ENCODE measurements at places on chromosomes 3 and 15.
A peak's percentile ranks its signal among the peaks of the same experiment; 100 is the strongest.

DNA sequence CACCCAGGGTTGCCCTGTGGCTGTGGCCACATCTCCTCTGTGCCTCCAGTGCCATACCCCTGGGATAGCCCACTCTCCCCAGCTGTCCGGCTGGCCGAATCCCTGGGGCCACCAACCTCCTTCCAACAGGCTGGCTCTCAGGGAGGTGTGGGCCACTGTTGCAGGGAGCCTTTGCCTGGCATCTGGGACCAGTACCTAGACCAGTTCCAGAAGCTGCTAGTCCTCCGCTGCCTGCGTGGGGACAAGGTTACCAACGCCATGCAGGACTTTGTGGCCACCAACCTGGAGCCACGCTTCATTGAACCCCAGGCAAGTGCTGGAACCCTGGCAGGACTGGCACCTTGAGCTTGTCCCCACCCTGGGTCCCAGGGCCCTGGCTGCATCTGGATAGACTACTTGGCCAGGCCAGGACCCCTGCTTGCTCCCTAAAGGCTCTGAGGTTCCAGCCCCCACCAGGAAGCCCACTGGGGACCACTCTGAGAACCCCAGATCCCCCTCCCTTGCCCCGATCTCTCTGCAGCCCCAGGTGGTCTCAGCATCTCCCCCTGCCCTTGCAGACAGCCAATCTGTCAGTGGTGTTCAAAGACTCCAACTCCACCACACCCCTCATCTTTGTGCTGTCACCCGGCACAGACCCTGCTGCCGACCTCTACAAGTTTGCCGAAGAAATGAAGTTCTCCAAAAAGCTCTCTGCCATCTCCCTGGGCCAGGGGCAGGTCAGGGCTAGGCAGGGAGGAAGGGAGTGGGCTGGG is 50.0 kb downstream of the SEMA3G start:
- DNase-seq, result no peak
- H3K4me1 ChIP-seq, result no peaks in the 10 kb centered on the region
- no peak overlapping the region for H3K4me3 ChIP-seq
- no peak overlapping the region for H3K27ac ChIP-seq
- H3K27me3 ChIP-seq, result no peaks in the 10 kb centered on the region

GRCh38 chr3:141465221-141465620 is 21.6 kb upstream of the RASA2 start:
- H3K4me3 ChIP-seq, result no peak overlapping the region
- H3K27ac ChIP-seq, result no peak overlapping the region
- no peak for DNase-seq
- peaks cover 5% of the 10 kb centered on the region for H3K36me3 ChIP-seq
- peaks cover 11% of the 10 kb centered on the region for H3K4me1 ChIP-seq
- H3K27me3 ChIP-seq, result peaks cover 7% of the 10 kb centered on the region

- H3K4me1 ChIP-seq, result no peaks in the 10 kb centered on the region
- DNase-seq, result no peak
- no peaks in the 10 kb centered on the region for H3K36me3 ChIP-seq
- H3K27me3 ChIP-seq, result no peaks in the 10 kb centered on the region
- H3K27ac ChIP-seq, result no peak overlapping the region
Measured at GRCh38 chr3:13491206-13491974, 11.3 kb downstream of the HDAC11 start.

GRCh38 chr15:36484038-36484778 is 95.2 kb upstream of the CDIN1 start:
- H3K36me3 ChIP-seq, result no peaks in the 10 kb centered on the region
- H3K27ac ChIP-seq, result no peak overlapping the region
- H3K4me3 ChIP-seq, result no peak overlapping the region
- H3K27me3 ChIP-seq, result no peaks in the 10 kb centered on the region
- H3K4me1 ChIP-seq, result no peaks in the 10 kb centered on the region

- no peak overlapping the region for H3K4me3 ChIP-seq
- peaks cover 2% of the 10 kb centered on the region for H3K36me3 ChIP-seq
Measured at GRCh38 chr3:112374333-112374734, 41.4 kb downstream of the CD200 start.

DNA sequence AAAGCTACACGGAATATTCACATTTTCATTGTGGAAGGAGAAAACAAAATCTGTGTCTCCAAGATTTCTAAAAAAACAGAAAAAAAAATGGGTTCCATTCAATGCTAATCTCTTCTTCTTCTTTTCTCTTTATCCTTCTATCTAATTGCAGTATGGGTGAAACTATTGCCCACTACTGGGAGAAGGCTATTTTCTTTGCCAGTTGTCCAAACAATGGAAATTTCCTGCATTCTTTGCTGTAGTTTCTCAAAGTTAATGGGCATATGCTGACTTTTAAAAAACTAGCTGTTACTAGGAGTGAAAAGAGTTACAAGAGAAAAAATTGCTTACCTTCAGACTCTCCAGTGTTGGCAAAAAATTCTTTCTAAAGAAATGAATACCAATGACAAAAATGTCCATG is 179.3 kb upstream of the ANKRD28 start:
- no peak overlapping the region for H3K27ac ChIP-seq
- no peaks in the 10 kb centered on the region for H3K4me1 ChIP-seq
- no peaks in the 10 kb centered on the region for H3K36me3 ChIP-seq
- no peak overlapping the region for H3K4me3 ChIP-seq
- no peaks in the 10 kb centered on the region for H3K27me3 ChIP-seq

GRCh38 chr3:177401375-177401774 is 204.1 kb upstream of the TBL1XR1 start:
- DNase-seq, result no peak
- no peaks in the 10 kb centered on the region for H3K36me3 ChIP-seq
- no peaks in the 10 kb centered on the region for H3K4me1 ChIP-seq
- no peak overlapping the region for H3K27ac ChIP-seq
- no peak overlapping the region for H3K4me3 ChIP-seq

DNA sequence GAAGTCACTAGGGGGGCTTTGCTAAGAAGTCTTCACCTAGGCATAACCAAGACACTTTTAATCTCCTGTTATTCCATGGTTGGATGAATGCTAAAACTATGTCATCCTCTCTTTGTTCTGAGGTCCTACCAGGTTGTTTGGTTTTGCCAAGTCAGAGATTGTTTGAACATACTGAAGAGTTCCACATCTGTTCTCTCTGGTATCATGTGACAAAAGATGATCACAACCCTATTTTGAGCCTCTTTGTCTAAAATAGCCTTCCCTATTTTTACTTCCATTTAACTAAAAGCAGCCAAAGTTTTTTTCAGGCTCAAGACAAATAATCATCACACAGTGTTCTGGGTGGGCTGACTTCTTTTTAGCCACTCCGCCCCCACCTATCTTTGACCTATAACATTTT is 218.4 kb upstream of the LMCD1 start:
- H3K4me1 ChIP-seq, result no peaks in the 10 kb centered on the region
- H3K27me3 ChIP-seq, result no peaks in the 10 kb centered on the region
- DNase-seq, result no peak
- H3K27ac ChIP-seq, result no peak overlapping the region
- H3K36me3 ChIP-seq, result no peaks in the 10 kb centered on the region
- no peak overlapping the region for H3K4me3 ChIP-seq

GRCh38 chr15:28911310-28911931 is 25.6 kb downstream of the APBA2 start:
- peaks cover 12% of the 10 kb centered on the region for H3K4me1 ChIP-seq
- no peaks in the 10 kb centered on the region for H3K36me3 ChIP-seq
- no peaks in the 10 kb centered on the region for H3K27me3 ChIP-seq
- H3K27ac ChIP-seq, result no peak overlapping the region

DNA sequence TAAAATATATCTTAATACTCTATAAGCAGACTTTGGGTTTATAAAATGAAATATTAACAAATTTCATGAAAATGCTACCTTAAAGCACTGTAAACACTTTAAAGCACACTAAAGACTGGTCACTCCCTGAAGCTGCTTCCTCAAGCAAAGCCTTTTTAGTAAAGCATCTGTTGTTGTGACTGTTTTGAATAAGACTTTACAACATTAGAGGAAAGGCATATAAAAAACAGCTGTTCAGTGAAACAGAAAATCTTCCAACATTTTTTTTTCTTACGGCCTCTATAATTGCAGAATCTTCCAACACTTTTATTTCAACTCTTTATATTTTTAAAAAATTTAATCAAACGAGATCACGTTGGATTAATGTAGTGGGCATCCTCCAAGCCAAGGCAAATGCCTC is 48.1 kb downstream of the GRK7 start:
- DNase-seq, result no peak
- H3K27me3 ChIP-seq, result peaks cover 8% of the 10 kb centered on the region
- no peak overlapping the region for H3K27ac ChIP-seq

DNA sequence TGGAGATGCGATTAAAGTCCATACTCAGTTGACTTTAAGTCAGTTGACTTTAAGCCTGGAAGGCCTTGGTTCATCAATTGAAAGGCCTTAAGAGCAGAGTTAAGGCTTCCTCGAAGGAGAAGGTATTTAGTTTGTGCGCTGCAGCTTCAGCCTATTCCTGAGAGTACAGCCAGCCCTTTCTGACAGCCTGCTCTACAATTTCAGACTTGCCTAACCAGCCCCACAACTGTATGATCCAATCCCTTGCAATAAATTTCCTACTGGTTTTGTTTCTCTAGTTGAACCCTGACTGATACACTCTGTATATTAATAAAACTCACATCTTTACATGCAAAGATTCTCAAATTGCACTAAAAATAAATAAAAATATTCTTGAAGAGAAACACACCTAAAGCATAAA is 66.1 kb upstream of the RORA start:
- H3K27me3 ChIP-seq, result peaks cover 10% of the 10 kb centered on the region
- no peak for DNase-seq
- no peaks in the 10 kb centered on the region for H3K36me3 ChIP-seq
- no peak overlapping the region for H3K27ac ChIP-seq

DNA sequence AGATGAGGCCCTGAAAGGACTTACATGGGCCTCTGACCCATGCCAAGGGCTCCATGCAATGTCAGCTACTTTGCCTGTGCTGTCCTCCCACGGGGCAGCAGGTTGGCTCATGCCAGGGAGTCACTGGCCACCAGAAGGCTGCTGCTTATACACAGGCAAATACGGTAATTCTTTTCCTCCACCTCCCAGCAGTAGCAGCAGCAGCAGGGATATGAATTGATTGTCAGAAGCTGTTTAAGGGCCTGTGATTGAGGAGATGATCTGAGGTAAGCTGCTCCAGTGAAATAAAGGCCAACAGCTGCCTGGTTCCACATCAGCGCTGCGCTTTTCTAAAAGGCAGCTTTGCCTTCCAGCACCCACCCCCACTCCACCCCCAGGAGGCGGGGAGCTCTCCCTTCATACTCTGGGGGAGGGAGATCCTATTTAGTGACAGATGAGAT is 250.5 kb downstream of the SHQ1 start:
- DNase-seq, result no peak
- peaks cover 2% of the 10 kb centered on the region for H3K27me3 ChIP-seq
- H3K4me3 ChIP-seq, result no peak overlapping the region
- no peaks in the 10 kb centered on the region for H3K36me3 ChIP-seq
- no peaks in the 10 kb centered on the region for H3K4me1 ChIP-seq

- peak overlapping the region; percentile 96 for H3K27ac ChIP-seq
- peak overlapping the region; percentile 17 for H3K4me3 ChIP-seq
- DNase-seq, result peak; percentile 76
- H3K4me1 ChIP-seq, result peaks cover 68% of the 10 kb centered on the region
- peaks cover 4% of the 10 kb centered on the region for H3K36me3 ChIP-seq
- H3K27me3 ChIP-seq, result peaks cover 13% of the 10 kb centered on the region
Measured at GRCh38 chr3:13069495-13069894, 3.7 kb downstream of the IQSEC1 start.

DNA sequence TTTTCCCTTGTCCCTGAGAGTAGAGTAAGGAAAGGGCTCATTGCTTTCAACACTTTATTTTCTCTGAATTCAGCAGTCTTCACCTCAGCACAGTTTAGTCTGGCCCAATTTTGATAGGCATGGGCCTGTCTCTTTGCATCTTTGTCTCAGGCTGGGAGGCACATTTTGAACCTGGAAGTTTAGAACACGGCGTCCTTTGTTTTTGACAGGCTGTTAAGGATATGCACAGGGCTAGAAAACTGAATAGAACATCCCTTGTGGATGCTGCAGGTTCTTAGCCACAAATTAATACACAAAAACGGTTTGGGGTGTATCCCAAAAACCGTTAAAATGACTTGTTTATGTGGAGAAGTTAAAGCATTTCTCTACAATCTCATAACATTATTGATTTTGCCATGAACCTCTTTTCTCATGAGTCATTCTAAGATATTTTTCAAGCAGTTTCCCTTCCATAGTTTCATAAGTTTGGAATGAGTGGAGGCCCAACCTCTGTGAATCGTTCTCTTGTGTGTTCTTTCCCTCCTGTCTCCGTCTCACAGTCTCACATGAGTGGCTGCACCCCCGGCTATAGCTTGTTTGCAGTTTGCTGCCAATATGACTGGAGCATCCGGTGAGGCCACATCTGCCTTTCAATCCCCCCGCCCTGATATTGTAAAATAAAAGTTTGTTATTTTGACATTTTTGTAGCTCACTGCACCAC is 192.9 kb upstream of the EIF1B start:
- H3K4me3 ChIP-seq, result no peak overlapping the region
- H3K27ac ChIP-seq, result no peak overlapping the region
- H3K36me3 ChIP-seq, result no peaks in the 10 kb centered on the region
- H3K4me1 ChIP-seq, result no peaks in the 10 kb centered on the region
- DNase-seq, result no peak
- H3K27me3 ChIP-seq, result peaks cover 4% of the 10 kb centered on the region

DNA sequence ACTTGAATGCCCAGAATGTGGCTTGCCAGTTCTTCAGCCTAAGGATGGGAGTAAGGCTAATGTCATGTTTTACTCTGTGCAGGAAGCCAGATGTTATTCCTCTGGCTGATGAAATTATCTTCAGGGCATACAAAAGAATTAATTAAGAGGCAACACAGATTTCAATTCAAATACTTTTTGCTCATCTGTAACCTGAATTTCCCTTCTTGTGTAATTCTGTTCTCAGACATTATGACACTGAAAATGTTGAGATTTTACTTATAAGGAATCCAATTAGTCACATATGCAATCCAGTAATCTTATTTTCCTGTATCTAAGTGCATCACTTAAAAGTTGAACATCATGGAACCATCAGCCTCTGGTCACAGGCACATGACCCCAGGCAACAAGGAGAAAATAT is 136.5 kb downstream of the CPNE4 start:
- no peaks in the 10 kb centered on the region for H3K4me1 ChIP-seq
- H3K27ac ChIP-seq, result no peak overlapping the region
- H3K27me3 ChIP-seq, result peaks cover 6% of the 10 kb centered on the region
- H3K4me3 ChIP-seq, result no peak overlapping the region
- no peak for DNase-seq
- no peaks in the 10 kb centered on the region for H3K36me3 ChIP-seq

DNA sequence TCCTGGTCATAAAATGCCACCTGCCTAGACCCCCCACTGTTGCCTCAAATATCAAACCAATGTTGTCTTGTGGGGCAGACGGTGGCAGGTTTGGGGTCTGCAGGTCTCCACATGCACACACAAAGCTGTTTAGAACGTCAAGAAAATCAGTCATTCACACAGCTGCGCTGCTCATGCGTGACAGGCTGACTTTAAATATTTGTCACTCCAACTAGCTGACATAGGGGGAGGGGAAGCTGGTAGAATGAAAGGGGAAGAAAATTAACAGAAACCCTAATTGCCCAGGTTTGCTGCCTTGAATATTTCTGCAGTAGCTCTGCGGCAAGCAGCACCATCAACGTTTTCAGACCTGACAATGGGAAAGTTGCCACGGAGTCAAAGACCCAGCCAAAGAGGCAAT is 201.8 kb downstream of the ABHD5 start:
- H3K27me3 ChIP-seq, result peaks cover 54% of the 10 kb centered on the region
- H3K4me1 ChIP-seq, result peaks cover 7% of the 10 kb centered on the region
- no peak overlapping the region for H3K27ac ChIP-seq
- no peaks in the 10 kb centered on the region for H3K36me3 ChIP-seq
- DNase-seq, result no peak
- H3K4me3 ChIP-seq, result no peak overlapping the region

Measured in activated CD4-positive, alpha-beta T cell treated with anti-CD3 and anti-CD28 coated beads, Interleukin-2, amount 10 ng/mL, durations not matched to agents 7 days and 5 days (primary cell).